ENCODE measurements at places on chromosomes 12 and 14.
A peak's percentile ranks its signal among the peaks of the same experiment; 100 is the strongest.

GRCh38 chr12:124496584-124496983 is 70.8 kb downstream of the NCOR2 start:
- no peak for DNase-seq

GRCh38 chr14:94342334-94342934 is 19.3 kb upstream of the SERPINA6 start:
- DNase-seq, result peak; percentile 88

- no peak for DNase-seq
Observed at GRCh38 chr14:79278286-79278797, 933.0 kb downstream of the DIO2 start.

GRCh38 chr12:94046626-94047410 is 101.6 kb upstream of the PLXNC1 start:
- no peak for DNase-seq

GRCh38 chr12:12645485-12645884 is 33.8 kb downstream of the CREBL2 start:
- DNase-seq, result no peak

DNA sequence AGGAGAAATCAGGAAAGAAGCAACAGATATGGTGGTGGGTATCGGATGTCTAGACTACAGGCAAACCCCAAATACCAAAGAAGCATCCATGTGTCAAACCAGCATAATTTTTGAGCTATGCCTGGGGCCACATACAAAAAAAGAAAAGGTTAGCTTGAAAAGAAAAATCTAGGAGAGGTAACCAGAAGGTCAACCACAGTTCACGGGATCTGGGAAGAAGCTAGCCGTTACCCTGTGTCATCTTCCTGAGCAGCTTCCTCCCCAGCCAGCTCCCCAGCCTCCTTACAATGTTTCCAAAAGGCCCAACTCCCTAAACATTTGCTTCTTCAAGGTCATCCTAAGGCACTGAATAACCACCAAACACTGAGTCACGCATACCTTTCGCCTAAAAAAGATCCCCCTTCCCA is 3.1 kb downstream of the SINHCAF start:
- peak; percentile 50 for DNase-seq

All from right forelimb (tissue), 1 donor.